Activated CD4-positive, alpha-beta memory T cell treated with anti-CD3 and anti-CD28 coated beads for 36 hours (primary cell): ENCODE measurements at places on chromosomes 2 and 18. TPM values are rescaled to one million over a fixed set of nuclear protein-coding genes. Genes with fewer than 3 reads are reported as not detected.

The FEV gene
- total RNA-seq, result not detected

The RUFY4 gene
- total RNA-seq, result 0.93 TPM

The ABCG5 gene
- total RNA-seq, result not detected

The IL36RN gene
- total RNA-seq, result not detected

The SH3RF3 gene
- total RNA-seq, result 0.34 TPM

The NOSTRIN gene
- not detected for total RNA-seq

GRCh38 chr18:46421973-46422551 is 235.0 kb downstream of the LOXHD1 start:
- DNase-seq, result no peak
- H3K27ac ChIP-seq, result no peak overlapping the region
- H3K4me1 ChIP-seq, result peaks cover 2% of the 10 kb centered on the region
- H3K4me3 ChIP-seq, result no peak overlapping the region
- H3K27me3 ChIP-seq, result no peaks in the 10 kb centered on the region

GRCh38 chr2:182509-183122 is 81.2 kb downstream of the SH3YL1 start:
- no peaks in the 10 kb centered on the region for H3K27me3 ChIP-seq
- no peak overlapping the region for H3K4me3 ChIP-seq
- DNase-seq, result no peak
- H3K36me3 ChIP-seq, result peaks cover 16% of the 10 kb centered on the region

DNA sequence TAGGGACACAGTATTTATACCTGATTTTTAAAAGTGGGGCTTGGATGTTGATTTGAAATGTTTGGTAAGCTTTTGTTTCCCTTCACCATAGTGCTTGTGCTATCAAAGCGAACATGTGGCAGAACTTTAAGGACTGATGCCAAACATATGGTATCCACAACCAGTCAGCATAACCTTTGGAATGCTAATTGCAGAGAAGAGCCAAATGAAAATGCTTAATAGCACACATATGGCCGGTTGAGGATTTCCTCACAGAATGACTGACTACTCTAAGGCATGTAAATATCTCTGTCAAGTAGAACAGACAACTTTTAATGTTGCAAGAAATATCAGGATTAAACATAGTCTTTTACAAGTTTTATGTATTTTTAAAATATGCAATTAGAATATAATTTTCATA is 120.9 kb upstream of the COL3A1 start:
- H3K4me3 ChIP-seq, result no peak overlapping the region
- DNase-seq, result no peak
- no peaks in the 10 kb centered on the region for H3K36me3 ChIP-seq
- no peaks in the 10 kb centered on the region for H3K27me3 ChIP-seq
- no peaks in the 10 kb centered on the region for H3K4me1 ChIP-seq

GRCh38 chr2:15939556-15939853 is 845 bp upstream of the MYCN start:
- H3K4me1 ChIP-seq, result peaks cover 20% of the 10 kb centered on the region
- no peak for DNase-seq
- peaks cover 41% of the 10 kb centered on the region for H3K27me3 ChIP-seq

DNA sequence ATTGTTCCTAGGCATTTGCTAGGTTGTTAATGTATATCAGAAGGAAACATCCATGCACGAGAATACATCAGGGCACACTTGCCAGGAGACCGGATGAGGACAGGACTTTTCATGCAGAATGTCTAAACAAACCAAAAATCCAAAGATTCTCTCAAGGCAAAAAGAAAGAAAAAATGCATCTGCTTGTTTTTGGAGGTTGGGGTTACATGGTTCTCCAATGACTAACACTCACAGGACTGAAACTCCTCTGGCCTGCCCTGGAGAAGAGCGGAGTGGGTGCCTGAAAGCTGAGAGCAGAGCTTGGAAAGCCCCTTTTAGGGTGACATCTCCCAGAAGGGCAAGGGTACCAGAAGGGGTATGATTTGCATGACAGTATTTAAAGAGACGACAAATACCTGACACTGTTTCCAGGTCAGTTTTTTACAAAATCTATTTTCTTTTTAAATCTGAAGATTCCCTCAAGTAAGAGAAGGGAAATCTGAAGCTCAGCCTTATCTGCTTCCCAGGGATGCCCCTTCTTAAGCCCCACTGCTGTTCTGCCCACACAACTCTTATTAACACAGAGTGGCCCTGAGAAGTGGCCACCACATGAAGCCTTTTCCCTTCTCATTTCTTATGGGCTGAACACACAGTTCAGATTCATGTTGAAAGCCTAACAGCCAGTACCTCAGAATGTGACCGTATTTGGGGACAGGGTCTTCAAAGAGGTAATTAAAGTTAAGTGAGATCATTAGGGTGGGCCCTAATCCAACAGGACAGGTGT is 216.4 kb downstream of the STK39 start:
- peak; percentile 50 for DNase-seq
- peak overlapping the region; percentile 49 for H3K27ac ChIP-seq
- peaks cover 19% of the 10 kb centered on the region for H3K4me1 ChIP-seq

GRCh38 chr2:154974041-154974440 is 275.5 kb downstream of the KCNJ3 start:
- no peak for DNase-seq
- H3K27me3 ChIP-seq, result no peaks in the 10 kb centered on the region
- H3K4me3 ChIP-seq, result no peak overlapping the region
- H3K36me3 ChIP-seq, result no peaks in the 10 kb centered on the region

- peaks cover 9% of the 10 kb centered on the region for H3K36me3 ChIP-seq
- peaks cover 2% of the 10 kb centered on the region for H3K27me3 ChIP-seq
- peaks cover under 1% of the 10 kb centered on the region for H3K4me1 ChIP-seq
- no peak for DNase-seq
- no peak overlapping the region for H3K27ac ChIP-seq
These were observed 14.7 kb upstream of the NEU4 start for GRCh38 chr2:241794250-241794823.

DNA sequence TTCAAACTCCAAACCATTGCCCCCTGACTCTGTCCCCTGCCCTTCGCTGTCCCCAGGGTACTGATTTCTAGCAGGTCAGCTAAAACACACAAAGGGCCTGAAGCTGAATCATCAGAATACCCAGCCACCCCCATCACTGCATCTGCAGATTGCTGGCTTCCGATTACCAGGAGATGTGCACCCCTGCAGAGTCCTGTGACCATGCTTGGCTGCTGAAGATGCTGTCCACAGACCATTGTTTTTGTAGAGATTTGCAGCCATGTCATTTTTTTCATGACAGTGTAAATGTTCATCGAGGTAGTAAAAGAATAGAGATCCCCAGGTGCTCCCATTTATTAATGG is 463.3 kb downstream of the STK39 start:
- no peak overlapping the region for H3K27ac ChIP-seq
- no peak overlapping the region for H3K4me3 ChIP-seq
- peaks cover 3% of the 10 kb centered on the region for H3K27me3 ChIP-seq
- H3K4me1 ChIP-seq, result no peaks in the 10 kb centered on the region
- no peak for DNase-seq
- H3K36me3 ChIP-seq, result no peaks in the 10 kb centered on the region

DNA sequence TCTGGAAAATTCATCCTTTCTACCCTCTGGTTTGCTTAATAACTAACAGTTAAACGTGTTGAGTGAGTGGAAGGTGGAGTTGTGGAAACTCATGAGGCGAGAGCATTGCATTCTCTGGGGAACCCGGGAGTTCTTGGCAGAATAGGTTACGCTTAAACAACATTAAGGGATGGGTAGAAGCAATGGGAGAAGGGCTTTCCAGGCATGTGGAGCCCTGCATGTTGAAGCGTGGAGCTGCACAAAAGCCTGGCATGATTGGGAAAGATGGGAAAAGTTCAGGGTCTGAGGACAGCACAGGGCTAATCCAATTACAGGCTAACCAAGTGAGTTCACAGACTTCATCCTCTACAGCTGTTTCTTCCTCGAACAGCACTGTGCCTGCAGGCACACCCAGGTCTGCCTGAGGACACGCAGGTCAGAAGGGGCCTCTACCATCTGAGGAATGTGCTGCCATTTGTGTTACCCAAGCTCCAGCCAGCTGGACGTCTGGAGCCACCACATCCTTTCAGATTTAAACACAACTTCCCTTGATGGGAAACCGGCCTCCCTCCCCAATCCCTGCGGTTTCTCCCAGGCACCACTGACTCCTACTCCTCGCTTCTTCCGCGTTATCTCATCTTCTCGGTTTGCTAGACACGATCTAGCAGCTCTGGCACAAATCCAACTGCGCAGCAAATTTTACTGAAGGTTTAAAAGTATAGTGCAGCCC is 164.2 kb downstream of the ANTXR1 start:
- DNase-seq, result no peak
- no peaks in the 10 kb centered on the region for H3K36me3 ChIP-seq
- peaks cover 4% of the 10 kb centered on the region for H3K4me1 ChIP-seq
- H3K27ac ChIP-seq, result no peak overlapping the region

DNA sequence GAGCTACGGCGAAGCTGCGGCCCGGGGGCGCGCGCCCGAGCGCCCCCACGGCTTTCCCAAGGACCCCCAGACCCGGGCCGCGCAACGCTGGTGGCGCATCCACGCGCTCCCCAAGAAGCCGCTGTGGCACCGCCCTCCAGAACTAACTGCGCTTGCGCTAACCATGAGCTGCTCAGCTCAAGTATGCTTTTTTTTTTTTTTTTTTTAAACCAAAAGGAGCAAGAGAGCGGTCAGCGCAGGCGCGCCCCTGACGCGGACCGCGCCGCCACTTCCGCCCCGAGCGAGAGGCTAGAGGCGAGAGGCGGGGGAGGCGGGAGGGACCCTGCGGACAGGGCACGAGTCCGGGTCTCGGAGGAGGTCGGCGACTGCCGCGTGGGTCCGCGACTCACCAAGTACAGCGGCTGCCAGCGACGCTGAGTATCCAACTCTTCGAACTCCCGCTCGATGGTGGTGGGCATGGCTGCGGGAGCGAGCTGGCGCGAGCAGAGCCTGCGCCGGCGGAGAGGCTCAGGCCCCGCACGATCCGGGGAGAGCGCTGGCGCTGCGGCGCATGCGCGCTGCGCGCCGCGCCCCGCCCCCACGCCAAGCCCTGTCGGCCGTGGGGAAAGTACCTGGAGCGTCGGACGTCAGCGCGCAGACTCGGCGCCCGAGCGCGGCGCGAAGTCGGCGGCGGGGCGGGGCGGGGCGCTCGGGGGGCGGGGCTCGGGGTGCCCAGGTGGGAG is at the start of gene PTPN2:
Gene PTPN2, minus strand, starts transcription at position 554 of the 722 bp plus-strand sequence. Its CDS starts 96 bp downstream, at position 458.
- no peaks in the 10 kb centered on the region for H3K27me3 ChIP-seq
- peak within 1 kb of the TSS; percentile 92 for H3K27ac ChIP-seq
- H3K4me1 ChIP-seq, result peaks cover 56% of the 10 kb centered on the region
- peaks cover 1% of the 10 kb centered on the region for H3K36me3 ChIP-seq

GRCh38 chr18:60538891-60539290 is 166.3 kb upstream of the MC4R start:
- no peaks in the 10 kb centered on the region for H3K27me3 ChIP-seq
- no peak overlapping the region for H3K4me3 ChIP-seq
- H3K27ac ChIP-seq, result no peak overlapping the region
- no peaks in the 10 kb centered on the region for H3K4me1 ChIP-seq
